ENCODE measurements at places on chromosomes 12 and 14.

DNA sequence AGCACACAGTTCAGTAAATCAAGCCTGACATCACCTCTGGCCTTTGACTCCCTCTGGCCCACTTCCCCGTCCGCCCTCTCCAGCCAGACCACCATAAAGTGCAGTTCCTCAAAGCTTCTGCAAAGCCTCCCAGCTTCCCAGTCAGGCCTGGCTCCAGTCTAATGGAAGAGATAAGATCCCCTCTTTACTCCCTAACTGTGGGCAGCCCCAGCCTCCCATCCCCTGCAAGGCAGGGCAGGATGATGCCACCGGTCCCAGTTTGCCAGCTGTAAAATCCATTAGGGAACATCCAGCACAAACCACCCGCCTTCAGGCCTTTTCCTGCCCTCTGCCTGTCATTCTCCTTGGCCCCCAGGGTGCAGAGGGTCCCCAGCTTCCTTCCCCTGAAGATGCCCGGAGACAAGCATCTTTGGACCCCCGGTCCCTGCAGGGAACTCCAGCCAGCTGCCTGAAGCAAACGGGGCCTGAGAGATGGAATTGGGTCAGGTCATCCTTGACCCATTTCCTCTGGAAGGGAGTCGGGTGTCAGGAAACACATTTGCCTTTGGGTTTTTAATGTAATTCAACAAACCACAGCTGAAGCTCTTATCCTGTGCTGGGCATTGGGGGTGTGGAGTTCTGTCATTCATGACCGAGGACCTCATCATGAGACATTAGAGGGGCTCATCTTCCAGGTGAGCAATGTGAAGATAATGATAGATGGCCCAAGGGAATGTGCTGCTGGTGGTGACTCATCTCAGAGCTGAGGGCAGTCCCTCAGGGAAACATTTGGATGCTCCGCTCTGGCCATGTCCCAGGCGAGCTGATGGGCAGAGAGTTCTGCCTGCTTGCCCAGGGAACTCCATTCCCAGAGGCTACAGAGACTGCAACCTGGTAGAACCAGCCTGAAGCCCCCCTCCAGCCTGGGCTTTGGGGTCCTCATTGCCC, 93.8 kb upstream of the CLMN start:
- DNase-seq: no peak

DNA sequence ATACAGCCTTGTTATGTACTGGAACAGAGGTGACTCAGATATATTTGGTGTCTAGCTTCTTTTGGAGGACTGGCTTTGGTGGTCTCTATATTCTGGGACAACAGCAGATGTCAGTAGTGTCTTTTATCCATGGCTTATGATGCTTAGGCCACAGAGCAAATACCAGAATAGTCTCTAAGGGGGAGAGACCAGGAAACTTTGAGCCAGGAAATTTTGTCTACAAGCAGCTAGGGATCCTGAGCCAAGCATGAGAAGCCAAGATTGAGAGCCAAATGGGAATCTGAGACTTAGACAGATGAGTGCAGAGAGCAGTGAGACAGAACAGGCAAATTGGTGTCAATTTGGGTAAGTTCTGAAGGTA, 28.4 kb upstream of the PTPRR start:
- DNase-seq: no peak

GRCh38 chr14:33810308-33810707, 140.6 kb downstream of the EGLN3 start:
- DNase-seq: no peak

GRCh38 chr14:80087411-80087810, 123.9 kb downstream of the DIO2 start:
- DNase-seq: no peak

DNA sequence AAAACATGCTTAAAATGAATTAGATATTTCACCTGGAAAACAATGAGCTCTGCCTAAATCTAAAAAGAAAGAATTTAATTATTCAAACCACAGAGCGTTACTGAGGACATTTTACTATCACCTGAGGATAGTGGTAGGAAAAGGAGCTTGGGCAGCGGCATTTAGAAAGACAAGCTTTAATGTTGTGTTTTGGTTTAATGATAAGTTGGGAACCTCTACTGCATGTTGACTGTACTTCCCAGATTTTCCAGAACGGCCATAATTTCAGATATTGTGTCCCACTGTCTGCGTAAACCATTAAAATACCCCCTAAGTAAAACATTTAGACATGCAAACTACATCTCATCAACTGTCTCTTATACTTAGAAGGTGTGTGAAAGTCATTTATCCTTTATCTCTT, 55.4 kb downstream of the CPM start:
- DNase-seq: no peak

GRCh38 chr14:84225268-84225667, 1304.7 kb upstream of the FLRT2 start:
- no peak for DNase-seq

DNA sequence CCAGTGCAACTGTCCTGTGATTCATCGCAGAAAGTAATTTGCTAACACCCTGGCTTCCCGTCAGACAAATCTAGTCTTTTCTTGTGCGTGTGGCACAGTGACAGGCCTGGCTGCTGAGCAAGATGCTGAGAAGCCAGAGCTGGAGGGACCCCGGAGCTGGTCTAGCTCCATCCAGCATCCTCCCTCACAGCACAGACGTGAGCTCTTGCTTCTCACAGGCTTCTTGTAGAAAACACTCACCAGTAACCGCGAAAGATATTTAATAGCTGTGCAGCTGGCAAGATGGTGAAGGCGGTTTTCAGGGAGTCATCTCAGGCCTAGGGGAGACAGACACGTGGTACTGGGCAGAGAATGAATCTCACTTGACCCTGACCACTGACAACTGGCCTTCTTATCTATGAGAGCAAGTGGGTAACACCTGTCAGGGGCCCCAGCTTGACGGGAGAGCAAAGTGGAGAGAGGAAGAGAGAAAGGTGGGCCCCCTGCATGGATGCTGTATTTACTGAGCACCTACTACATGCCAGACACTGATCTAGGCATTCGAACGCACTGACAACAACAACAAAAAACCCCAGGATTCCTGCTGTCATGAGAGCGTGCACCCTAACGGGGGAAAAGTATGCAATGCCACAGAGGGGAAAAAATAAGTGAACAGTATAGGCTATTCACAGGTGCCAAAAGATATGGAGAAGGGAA, 63.3 kb downstream of the CCDC88C start:
- no peak for DNase-seq

DNA sequence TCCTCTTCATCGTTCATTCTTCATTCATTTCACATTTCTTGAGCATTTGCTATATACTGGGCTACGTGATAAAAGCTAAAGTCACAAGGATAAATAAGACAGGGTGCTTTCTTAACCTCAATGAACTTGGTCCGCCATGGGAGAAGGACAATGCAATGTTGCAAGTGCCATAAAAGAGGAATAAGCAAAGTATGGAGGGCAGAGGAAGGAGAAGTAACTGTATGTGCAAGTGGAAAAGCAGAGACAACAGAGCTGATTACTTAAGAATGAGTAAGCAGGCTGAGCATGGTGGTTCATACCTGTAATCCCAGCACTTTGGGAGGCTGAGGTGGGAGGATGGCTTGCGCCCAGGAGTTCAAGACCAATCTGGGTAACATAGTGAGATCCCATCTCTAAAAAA, 14.4 kb downstream of the AREL1 start:
- no peak for DNase-seq

DNA sequence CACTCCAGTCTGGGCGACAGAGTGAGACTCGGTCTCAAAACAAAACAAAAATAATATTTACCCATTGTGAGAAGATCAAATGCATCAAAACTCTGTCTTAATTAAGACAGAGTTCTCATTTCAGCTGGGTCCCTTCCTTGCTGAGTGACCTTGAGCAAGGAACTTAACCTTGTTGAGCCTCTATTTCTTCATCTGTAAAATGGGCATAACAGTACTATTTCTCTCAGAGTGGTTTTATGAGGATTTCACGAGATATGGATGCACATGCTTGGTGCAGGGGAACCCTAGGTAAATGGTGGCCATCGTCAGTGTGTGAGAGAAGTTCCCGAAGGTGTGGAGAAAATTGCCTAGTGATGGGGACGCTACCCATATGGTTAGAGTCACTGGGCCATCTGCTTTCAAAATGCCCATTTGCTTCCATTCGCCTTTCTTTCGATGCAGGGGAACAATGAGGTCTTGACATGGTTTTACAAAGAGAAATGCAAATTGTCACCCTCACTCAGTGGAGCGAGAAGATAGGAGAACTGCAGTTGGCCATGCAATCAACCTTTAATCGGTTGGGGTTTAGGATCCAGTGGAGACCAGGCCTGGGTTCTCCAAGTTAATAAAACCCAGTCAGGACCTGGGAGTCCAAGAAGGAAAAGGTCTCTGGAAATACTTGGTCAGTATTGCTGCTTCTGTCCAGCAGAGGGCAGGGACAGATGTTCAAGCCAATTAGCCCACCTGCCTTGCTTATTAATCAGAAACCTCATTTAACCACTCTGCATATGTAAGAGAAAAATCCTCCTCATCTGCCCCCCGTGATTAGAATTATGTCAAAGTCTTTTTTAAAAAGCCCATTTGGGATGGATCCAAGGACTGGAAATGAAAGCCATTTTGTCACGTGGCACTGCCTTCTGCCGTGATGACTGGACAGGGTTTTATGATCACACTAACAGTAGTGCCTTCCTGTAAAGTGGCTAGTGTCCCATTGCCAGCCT, 37.2 kb downstream of the CFAP251 start:
- DNase-seq: no peak

DNA sequence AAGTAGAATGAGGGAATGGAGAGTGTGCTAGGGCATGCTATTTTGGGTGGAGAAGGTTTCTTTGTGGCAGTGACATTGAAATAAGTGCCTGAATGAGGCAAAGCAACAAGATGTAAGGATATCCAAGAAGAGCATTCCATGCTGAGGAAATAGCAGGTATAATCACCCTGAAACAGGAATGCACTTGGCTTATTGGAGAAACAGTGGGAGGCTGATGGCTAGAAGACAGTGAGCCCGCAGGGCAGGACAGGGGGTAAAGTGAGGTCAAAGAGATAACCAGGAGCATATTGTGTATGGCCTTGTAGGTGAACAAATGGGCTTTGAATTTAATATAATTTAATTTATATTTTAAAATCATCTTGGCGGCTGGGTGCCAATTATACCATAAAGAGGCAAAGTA, 877.0 kb downstream of the DIO2 start:
- DNase-seq: no peak

GRCh38 chr12:98371419-98371818, 144.0 kb upstream of the TMPO start:
- no peak for DNase-seq

GRCh38 chr14:65041434-65041915, 54.8 kb downstream of the FNTB start:
- no peak for DNase-seq

GRCh38 chr14:103198131-103199105, 75.2 kb downstream of the TNFAIP2 start:
- no peak for DNase-seq

- DNase-seq: no peak
These were observed 197.1 kb downstream of the EFCAB11 start for GRCh38 chr14:89757313-89757939.

GRCh38 chr12:60165781-60166180, 570.0 kb downstream of the SLC16A7 start:
- DNase-seq: no peak

Data from dorsolateral prefrontal cortex (tissue), 122 donors.